HS-27A (cell line): ENCODE measurements at places on chromosomes 6 and 20.

DNA sequence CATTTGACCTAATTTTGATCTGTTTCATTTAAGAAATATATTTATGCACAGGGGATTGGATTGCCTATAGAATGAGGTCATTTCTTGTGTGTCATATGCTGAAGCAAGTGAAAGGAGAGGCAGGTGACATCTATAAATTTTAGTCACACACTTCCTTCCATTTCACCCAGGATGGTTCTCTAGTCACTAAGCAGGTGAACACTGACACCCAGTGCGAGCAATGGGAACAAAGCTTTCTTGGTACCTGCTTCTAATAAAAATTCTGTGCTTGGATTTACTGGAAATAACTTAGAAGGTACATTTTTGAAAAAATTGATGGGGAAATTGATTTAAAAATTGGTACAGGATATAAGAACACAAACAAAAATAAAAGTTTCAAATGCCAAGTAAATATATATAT is 66.9 kb upstream of the MC3R start:
- DNase-seq: no peak

DNA sequence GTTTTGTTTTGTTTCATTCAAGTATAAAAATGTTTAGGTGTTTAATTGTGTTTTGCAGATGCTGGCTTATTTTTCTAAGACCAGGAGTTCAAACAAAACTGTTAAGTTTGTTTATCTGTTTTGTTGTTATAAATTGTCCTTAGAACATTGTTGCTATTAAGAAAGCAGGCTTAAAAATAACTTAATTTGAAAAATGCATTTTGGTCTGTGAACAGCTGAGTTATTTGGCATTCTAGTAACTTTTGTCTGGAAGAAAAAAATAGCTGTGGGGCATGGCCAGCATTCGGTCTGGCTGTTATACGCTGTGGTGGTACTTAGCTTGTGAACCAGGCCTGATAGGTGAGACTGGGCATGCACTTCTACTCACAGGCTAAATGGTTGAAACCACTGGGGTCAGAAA is 37.8 kb downstream of the SLX4IP start:
- DNase-seq: no peak

DNA sequence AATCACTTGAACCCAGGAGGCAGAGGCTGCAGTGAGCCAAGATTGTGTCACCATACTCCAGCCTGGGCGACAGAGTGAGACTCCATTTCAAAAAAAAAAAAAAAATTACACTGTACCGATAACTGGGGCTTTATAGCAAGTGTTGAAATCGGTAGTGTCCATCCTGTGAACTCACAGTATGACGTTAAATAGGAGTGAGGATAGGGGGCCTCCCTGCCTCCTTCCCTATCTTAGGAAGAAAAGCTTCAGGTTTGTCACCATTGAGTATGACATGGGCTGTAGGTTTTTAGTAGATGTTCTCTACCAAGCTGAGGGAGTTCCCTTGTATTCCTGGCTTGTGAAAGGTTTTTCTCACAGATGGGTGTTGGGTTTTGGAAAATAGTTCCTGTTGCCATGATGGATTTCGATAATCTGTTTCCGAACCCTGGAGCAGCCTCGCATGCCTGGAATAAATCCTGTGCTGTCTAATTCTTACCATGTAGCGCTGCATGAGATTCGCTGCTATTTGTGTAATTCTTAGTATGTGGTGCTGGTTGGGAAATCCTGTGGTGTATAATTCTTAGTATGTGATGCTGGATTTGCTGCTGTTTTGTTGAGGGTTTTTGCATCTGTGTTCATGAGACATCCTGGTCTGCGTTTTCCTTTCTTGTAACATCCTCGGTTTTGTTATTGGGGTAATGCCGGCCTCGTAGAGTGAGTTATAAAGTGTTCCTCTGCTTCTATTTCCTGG is 23.6 kb downstream of the NTSR1 start:
- DNase-seq: no peak

DNA sequence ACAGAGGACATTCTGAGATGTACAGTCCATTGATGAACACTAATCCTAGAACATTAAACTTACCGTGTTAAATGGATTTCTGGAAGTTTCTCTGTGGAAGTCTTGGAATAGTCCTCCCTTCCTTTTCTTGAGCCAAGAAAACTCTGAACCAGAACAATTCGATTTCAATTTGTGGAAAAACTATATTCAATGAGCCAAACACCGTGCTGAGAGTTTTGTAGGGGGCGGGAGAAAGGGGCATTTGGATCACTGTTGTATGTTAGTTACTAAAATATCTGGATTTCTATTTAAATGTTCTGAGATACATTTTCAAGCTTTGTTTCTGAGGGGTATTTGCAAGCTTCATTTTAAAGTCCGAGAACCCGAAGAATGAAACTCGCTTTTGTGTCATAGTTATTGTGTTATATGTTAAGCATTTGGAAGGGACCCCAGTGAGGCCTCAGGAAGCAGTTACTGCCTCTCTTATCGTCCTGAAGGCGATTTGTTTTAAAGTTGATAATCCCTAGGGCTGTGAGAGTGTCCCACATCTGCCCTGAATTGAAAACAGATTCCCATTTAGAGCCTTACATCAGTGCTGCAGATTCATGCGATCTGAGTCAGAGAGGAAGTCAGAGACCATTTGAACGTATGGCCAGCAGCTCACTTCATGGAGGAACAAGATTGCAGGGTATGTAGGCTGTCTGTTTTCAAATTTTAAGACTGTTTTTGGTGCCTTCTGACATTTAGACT is 70.8 kb upstream of the SASH1 start:
- DNase-seq: peak; percentile 22

GRCh38 chr6:42158011-42158410 is 15.2 kb upstream of the GUCA1A start:
- DNase-seq: no peak

- no peak for DNase-seq
Measured at GRCh38 chr6:83370567-83370966, 60.3 kb downstream of the ME1 start.

DNA sequence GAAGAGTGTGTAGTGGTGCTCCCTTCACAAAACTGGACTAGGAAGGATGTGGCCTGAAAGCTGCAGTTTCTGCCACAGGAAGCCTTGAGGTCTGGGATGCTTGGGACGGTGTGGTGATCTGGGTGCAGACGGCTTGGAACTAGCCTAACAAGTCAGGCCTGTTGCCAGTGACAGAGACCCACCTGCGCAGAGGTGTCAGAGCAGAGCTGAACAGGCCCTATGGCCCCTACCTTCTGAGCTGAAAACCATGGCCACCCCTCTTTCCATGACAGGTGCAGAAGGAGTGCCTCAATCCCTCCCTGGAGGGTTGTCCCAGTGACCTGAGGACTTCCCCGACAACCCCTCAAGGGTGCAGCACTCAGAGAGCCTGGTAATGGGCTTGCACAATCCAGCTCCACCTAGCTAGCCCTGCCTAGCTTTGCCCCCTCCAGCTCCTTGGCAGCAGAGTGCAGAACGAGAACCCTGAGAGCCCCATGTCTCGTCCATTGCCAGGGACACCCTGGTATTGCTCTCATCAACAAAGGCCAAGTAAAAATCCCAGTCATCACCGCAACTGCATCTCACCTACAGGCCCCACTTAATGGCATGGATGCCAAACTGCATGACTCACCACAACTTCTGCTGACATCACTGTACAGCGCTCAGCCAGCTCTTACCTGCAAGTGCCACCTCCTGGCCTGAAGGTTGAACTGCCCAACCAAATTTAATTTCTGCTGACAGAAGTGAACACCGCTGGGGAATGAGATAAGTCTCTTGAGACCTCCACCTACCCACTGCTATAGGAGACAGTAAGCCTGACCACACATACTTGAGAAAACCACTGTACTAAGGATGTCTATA is 563.1 kb downstream of the TFAP2A start:
- DNase-seq: peak; percentile 11

DNA sequence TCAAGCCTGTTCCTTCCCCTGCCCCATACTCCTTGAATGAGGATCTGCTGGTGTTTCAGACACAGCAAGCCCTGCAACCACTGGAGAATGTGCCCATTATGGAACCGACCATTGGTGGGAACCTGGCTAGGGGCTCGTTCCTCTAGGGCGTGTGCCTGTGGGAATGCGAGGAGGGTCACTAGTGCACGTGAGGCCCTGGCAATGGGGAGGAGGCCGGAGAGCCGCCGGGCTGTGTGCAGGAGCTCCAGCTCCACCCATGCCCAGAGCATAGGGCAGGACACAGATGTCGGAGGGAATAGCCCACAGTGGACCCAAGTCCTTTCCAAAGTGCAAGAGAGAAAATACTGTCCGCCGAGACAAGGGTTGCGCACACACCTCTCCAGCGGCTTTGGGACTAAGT is 99.3 kb downstream of the ERMARD start:
- no peak for DNase-seq

GRCh38 chr6:154683756-154684523 is 49.3 kb upstream of the SCAF8 start:
- no peak for DNase-seq

DNA sequence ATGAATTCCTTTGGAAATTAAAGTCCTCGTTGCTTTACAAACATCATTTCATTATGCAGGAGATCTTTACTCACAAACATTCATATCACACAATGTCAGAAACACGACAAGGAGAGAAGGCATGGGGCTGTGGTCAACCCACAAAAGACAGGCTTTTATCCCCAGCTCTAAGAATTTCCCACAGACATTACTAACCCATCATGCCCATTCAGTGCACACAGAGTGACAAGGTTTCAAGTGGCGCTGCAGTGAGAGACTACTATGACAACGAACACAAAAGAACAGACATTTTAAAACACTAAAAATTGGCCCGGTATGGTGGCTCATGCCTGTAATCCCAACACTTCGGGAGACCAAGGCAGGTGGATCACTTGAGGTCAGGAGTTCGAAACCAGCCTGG is 579.8 kb upstream of the AGPAT4 start:
- DNase-seq: no peak

DNA sequence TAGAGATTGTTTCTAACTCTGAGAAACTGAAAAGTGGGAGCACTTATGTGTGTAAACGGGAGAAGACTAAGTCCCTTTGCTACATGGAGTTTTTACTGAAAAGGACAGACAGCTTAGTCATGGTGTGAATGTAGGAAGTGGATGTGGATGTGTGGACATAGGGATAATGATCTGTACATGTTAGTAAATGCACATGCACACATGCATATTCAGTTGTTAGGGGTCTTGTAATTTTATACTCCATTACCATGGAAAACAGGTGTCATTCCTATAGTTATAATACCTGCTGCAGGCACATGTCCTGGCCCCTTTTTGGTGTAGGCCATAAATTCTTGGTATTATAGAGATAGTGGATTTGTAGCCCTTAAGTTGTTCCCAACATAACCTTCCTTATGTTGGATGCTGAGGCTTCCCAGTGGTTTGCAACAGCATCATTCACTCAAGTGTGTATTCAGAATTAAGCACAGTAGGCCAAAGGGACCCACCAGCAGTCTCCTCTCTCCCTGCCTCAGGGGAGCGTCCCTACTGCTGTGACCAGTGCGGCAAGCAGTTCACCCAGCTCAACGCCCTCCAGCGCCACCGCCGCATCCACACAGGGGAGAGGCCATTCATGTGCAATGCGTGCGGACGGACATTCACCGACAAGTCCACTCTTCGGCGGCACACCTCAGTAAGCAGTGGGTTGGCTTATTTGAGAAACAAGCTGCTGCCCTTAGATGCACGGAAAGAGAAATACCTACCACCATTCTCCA is 7.3 kb downstream of the GZF1 start:
- no peak for DNase-seq

DNA sequence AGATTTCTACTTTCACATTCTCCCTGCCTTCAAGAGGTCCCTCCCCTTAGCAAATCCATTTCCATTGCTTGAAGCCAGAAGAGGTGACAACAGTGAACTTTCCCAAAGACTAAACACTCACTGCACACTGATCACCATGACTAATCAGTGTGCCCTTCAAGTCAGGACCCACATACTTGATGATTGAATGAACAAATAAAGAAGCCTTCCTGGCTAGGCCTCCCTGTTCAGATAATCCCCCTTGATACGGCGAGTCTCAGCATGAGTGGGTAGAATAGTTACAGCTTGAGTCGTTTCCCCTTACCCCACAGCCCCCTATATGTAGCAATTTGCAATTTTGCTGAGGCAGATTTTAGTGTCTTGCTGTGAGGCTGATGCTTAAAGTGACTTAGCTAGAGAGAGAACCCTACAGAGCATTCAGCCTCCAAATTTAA is 102.2 kb downstream of the UNC5CL start:
- peak; percentile 62 for DNase-seq

GRCh38 chr6:41642960-41643898 is 5.0 kb downstream of the MDFI start:
- DNase-seq: no peak

GRCh38 chr20:17560344-17561074 is 9.4 kb upstream of the DSTN start:
- no peak for DNase-seq

GRCh38 chr6:35698858-35699257 is 10.1 kb upstream of the FKBP5 start:
- DNase-seq: no peak

GRCh38 chr6:75526502-75527127 is 33.0 kb upstream of the FILIP1 start:
- peak; percentile 20 for DNase-seq

GRCh38 chr20:40262219-40262618 is 426.8 kb downstream of the MAFB start:
- no peak for DNase-seq

- DNase-seq: no peak
Measured at GRCh38 chr6:160137130-160137988, 15.7 kb downstream of the SLC22A1 start.

DNA sequence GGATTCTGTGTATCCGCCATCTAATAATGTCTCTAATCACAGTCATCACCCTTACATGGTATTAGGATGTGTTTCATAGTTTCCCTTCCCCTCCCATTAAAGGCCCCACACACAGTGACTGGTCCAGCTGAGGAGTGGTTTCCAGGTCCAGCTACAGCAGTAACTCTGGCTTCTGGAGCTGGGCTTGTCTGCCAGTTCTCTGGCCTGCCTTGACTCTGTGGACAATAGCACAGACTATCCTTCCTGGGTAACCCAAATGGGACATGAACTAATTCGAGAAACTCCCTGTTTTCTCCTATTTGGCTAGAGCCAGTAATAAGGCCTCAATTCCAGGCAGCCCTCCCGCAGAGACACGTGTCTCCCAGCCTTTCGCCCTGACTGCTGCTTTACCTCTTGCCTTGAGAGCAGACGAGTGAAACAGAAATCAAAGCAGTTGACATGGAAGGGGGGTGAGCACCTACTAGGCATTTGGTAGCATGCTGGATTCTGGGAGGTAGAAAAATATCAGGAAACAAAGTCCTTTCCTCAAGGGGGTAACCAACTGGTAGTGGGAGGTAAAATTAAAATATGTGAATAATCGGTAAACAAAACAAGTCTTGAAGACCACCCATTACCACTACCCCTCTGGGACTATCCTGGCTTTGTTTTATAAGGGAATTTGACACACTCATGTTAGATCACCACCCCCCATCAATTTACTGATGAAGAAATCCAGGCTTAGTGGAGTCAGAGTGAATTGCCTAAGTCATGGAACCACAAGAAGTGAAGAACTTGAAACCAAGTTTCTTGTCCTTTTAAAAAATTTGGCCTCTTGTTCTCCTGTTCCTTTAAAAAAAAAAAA is 1.2 kb downstream of the TRAF3IP2 start:
- no peak for DNase-seq

DNA sequence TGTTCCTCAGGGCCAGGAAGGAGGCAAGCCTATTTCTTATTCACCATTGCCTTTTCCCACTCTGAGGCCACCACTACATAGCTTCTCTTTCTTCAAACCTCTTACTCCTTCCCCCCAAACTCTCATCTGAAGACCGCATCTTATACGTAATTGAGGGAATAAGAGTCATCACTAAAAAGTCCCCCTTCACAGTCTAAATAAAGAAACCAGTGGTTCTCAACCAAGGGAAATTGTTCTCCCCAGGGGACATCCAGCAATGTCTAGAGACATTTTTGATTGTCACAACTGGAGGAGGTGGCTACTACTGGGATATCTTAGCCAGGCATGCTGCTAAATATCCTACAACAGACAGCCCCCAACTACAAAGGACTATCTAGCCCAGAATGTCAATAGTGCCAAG is 327.6 kb upstream of the CNR1 start:
- no peak for DNase-seq
